ENCODE measurements at places on chromosomes 13 and 19.

DNA sequence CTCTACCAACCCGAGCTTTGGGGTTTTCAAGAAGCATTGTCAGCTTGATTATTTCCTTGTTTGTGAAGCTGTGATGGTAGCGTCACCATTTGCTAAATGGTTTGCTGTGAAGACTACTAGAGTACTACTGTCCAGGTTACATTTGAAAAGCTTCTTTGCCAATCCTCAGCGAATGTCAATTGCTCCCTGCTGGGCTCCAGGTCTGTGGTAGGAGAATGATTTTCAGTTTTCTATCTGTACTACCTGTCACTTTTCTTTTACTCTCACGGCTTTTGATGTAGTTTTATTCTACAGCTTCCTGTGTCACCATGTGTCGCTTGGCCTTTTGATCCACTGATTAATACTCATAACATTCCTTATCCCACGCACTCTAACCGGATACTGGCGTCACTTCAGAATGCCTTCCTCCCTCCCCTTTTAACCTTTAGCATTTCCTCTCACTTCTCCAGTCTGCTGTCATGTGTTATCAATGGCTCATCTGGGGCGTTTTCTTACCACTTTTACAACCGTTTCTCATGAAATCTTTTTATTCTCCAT, 7.5 kb upstream of the GPR183 start:
- DNase-seq = peak; percentile 76

DNA sequence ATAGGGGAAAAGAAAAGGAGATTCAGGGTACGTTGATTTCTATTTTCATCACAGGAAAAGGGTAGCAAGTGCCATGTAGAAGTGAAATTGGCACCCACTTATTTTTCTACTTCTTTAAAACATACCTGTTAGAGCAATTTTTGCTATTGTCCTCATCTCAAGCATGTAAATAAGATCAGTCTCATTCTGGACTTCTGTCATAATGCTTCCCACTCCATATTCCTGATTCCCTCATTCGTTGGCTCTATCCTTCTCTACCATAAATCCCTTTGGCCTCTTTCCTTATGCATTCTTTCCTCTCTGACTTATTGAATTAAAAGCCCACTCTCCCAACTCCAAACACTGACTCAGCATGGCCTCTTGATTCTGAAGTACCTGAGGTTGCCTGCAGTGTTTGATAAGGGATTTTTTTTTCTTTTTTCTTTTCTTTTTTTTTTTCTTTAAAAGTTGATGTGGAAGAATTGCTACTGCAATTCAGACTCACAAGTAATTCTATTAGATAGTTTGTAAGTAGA, 465.7 kb downstream of the SLITRK6 start:
- DNase-seq = no peak

- DNase-seq = no peak
These were observed 3.3 kb upstream of the USP12 start for GRCh38 chr13:27174766-27175455.

DNA sequence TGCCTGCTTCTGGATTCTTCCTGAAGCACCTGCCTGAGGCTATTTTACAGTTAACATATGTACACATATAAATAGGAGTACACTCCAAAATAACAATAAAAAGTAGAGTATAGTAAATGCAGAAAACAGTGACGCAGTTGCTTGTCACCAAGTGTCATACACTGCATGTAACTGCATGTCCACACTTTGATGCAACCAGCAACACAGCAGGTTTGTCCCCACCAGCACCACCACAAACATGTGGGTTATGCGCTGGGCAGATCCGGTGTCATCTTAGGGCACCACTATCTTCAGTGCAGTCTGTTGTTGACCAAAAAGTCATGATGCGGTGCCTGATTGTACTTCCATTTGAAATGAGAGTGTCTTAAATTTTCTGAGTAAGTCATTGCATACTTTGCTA, 51.3 kb downstream of the COL4A2 start:
- DNase-seq = no peak

DNA sequence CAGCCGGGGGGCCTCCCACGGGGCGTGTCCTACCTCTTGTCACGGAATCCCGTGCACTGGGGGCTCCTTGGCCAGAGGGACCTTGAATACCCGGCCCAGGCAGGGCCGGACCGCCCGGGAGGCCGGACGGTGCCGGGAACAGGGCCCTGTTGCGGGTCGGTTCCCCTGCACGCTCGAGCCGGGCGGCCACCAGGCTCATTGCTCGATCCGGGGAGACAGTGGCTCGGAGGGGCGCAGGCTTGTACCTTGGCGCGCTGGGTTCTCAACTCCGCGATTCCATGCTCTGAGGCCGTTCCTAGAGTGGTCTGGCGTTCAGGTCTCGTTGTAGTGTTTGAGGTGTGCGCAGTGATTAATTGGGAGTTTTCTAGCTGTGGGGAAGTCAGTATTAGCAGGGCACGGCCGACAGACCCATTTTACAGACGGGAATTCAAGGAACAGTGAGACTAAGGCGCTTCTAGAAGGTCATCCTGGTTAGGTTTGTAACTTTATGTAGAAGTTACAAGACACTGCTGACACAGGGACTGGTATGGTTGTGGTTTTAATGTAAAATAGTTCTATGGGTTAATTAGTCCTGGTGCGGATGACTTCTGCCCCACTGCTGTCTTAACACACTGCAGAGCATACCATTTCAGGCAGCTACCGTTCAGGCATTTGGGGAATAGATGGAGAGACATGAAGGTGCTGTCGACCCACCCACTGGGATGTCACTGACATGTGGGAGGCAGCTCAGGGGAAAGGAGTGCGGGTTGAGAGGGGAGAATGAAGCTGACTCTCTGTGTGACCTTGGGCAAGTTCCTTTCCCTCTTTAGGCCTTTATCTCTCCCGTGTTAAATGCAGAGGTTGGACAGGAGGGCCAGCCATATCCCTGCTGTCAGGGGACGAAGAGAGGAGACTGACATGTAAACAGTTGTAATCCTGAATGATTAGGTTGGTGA, 592 bp downstream of the CLPTM1 start:
- DNase-seq = no peak

DNA sequence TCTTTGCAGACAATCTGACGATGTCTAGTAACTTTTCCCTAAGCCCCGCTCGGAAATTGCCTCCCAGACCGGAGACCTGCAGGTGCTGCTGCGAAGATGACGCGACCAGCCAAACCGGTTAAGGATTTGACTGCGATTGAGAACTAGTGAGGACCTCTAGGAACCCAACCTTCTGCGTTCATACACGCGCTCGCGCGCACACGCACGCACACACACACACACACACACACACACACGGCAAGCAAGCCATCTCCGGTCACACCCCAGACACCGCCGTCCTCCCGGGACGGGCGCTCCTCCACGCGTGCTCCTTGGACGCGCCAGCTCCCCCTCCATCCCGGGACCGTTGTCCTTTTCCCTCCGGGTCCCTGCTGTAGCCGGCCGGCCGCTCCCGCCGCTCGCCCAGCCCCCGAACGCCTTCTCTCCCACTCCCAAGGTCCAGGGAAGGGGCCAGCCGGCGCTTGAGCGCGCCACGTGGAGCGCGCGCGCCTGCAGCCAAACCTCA, 1.2 kb downstream of the TBC1D4 start:
- no peak for DNase-seq

GRCh38 chr13:52786766-52787165, 47.1 kb upstream of the CNMD start:
- DNase-seq = no peak

DNA sequence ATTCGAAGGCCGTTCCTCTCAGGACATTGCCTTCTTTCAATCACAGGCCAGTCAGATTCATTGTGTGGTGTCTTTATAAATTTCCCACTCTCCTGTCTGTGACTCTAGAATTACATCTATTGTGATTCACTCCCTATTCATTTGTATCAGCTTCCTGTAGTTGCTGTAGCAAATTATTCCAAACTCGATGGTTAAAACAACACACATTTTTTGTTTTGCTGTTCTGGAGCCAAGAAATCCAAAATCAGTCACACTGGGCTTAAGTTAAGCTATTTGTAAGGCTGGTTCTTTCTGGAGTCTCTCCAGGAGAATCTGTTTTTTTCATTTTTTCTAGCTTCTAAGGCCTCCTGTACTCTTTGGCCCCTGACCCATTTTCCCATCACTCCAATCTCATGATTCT, 1487.0 kb upstream of the SLC10A2 start:
- DNase-seq = no peak

DNA sequence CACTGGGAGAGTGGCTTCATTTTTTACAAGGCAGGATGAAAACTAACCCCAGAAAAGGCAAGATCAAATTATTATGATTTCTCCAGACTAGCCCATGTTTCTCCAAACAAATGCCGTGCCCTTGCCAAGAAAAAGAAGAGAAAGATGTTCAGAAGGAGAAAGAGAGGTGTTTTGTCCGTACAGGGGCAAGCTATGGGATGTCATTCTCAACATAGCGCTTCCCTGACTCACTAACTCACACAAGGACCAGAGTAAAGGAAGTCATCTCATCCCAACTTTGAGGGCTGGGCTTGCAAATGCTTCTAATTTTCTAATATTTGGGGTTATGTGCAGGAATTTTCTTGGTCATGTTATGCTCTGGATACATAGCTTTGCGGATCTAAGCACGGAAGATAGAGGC, 224.2 kb upstream of the MAB21L1 start:
- DNase-seq = no peak

GRCh38 chr19:9658769-9659168, 16.1 kb downstream of the ZNF562 start:
- no peak for DNase-seq

DNA sequence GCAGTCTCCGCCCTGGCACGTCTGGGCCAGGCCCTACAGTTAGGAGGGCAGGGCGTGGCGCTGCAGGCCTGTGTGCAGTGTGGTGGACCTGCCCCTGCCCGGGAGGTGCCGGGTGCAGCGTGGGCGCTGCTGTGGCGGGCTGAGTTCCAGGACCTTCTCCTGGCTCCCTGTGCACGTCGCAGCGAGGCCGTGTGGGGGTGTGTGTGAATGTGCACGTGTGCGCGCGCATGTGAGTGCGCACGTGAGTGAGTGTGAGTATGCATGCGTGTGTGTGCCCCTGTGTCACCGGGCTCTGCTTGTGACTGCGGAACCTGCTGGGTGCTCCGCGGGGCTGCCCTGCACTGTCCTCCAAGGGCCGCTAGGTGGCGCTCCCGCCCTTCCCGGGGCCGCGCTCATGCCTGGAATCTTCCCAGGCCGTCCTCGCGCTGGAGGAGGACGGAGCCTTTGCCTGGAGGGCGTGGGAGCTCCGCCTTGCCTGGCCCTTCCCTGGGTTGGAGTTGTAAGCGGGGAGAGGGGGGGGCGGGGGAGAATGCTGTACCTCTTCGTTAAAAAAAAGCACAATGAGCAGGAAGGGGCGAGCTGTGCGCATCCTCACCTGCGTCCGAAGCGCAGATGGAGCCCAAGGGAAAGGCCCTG, 79.3 kb downstream of the KDM4B start:
- peak; percentile 48 for DNase-seq

- DNase-seq = no peak
These were observed 7.7 kb downstream of the GADD45B start for GRCh38 chr19:2483484-2484151.

DNA sequence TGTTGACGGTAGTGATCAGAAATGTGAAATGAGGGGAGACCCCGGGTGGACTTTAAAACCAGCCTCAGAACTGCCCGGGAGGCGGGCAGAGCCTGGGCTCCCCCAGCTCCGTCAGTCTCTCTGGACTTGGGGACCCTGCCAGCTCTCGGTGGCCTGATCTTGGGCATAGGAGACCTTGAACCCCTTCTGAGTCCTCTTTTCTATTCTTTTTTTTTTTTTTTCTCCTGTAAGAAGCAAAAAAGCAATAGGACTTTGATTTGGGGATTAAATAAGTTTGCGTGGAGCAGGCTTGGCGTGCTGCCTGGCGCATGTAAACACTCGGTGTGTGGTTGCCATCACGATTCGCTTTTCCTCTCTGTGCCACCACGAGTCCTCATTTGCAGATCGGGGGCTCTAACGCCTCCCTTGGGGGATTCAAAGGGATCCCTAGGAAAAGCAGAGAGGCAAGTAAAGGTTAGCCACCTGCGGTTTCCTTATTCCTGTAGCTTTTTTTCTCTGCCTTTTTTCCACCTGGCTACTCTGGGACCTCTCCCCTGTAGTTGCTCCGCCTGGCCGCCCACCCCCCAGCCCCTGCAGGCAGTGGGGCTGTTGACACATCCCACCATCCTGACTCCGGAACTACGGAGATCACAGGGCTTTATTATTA, 1.3 kb downstream of the SAFB start:
- DNase-seq = no peak

DNA sequence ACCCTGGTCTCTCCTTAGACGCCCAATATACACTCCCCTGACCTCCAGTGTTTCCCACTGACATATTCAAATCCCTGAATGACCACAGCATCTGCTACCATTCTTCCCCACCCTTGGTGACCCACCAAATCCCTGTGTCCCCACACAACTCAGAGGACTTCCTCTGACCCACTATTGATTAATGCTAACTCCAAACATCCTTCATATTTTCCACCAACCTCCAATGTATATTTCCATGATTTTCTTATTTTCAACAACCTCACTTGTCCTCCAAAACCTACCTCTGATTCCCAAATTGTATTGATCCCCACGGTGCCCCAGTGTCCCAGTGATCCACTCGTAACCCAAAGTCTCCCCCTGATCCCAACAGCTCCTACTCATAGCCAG, 526 bp upstream of the DMWD start:
- DNase-seq = no peak

- no peak for DNase-seq
These were observed 9.6 kb upstream of the PRKD2 start for GRCh38 chr19:46726551-46726950.

DNA sequence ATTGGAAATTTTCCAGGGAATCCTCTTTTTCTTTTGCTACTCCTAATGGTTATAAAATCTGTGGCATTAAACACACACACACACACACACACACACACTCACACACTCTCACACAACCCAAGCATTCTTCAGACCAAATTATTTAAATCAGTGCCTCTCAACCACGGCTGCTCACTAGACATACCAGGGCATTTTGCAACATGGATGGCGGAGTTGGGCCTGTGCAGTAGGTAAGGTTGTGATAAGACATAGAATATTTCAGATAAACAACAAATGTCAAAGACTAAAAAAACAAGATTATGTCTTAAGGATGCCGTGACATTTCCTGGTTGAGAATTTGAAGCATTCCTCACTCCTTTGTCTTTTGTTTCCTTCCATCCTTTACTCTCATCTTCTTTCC, 443.1 kb downstream of the MYO16 start:
- DNase-seq = no peak

GRCh38 chr13:28251466-28251865, 113.1 kb downstream of the PAN3 start:
- DNase-seq = no peak
